ENCODE measurements at places on chromosomes 16 and 17.

GRCh38 chr16:77974883-77975282, 47.5 kb upstream of the CLEC3A start:
- no peak for DNase-seq

GRCh38 chr17:46178550-46179214, 14.5 kb downstream of the KANSL1 start:
- no peak for DNase-seq

- DNase-seq, result peak; percentile 44
These were observed 41.8 kb downstream of the BRD7 start for GRCh38 chr16:50326835-50327465.

- DNase-seq, result peak; percentile 79
These were observed at the start of the genes CCDC78 and HAGHL for GRCh38 chr16:726438-727290. Gene CCDC78, minus strand, starts transcription at chr16:726443. Its CDS starts 76 bp downstream, at chr16:726367. Gene HAGHL, plus strand, starts transcription at chr16:727106. Its CDS starts 404 bp downstream, at chr16:727510.

DNA sequence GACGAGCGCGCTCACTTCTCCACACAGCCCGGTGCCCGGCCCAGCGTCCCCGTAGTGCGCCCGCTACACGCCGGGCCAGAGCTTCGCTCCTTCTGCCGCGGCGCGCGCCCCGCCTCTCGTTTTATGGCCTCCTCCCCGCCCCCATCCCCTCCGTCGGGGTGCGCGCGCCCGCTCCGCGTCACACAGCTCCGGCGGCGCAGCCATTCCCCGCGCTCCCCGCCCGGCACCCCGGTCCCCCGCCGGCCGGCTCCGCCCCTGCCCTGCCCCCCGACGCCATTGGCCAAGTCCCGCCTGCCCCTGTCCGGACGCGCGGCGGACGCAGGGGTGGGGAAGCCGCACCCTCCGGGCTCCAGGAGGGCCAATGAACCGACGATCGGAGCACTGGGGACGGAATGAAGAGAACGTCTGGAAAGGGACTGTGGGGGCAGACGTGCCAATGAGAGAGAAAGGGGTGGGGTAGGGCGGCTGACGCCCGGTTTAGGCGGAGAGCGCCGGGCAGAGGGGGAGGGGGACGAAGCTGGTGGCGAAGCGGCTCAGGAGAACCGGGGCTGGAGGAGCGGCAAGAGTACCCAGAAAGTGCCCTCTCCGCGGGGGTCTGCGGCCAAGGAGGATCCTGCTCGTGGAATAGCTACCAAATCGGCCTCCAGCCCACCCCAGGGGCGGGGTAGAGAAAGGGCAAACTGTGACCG, at the start of gene TOB1:
TOB1 (minus strand) TSS at position 94 of the 689 bp plus-strand sequence. CDS start 2,337 bp downstream, outside the sequence.
- DNase-seq, result peak; percentile 81

GRCh38 chr17:78821961-78822360, 18.7 kb downstream of the USP36 start:
- no peak for DNase-seq

DNA sequence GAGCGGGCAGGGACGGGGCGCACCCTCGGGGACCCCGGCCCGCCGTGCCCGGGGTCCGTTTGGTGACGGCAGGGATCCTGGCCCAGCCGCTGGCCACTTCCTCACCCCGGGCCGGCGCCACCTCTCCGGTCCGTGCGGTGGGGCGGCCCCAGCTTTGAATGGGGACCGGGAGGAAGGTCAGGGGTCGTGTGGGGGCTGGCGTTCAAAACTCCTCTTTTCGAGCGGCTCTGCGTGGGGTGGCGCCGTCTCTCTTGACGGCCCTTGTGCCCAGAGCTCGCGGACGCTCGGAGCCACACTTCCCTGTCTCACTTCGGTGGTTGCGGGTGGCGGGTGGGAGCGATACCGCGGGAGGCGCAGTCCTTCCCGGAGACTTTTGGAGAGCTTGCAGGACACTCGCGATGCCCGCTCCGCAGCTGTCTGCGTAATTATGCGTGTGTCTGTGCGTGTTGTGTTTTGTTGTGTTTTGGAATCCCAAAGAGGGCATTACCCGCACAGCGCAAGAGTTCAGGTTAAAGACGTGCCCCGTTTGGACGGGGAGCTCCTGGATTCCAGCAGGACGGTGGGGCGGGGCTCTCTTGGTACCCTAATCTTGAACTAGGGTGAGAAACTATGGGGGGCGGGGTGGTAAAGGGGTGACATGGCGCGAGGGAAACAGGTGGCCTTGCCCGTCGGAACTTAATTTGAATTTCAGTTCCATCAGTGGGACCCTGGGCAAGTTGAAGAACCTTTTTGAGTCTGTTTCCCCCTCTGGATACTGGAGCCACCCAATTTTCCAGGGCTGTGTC, 637 bp downstream of the PLCG2 start:
- peak; percentile 44 for DNase-seq

DNA sequence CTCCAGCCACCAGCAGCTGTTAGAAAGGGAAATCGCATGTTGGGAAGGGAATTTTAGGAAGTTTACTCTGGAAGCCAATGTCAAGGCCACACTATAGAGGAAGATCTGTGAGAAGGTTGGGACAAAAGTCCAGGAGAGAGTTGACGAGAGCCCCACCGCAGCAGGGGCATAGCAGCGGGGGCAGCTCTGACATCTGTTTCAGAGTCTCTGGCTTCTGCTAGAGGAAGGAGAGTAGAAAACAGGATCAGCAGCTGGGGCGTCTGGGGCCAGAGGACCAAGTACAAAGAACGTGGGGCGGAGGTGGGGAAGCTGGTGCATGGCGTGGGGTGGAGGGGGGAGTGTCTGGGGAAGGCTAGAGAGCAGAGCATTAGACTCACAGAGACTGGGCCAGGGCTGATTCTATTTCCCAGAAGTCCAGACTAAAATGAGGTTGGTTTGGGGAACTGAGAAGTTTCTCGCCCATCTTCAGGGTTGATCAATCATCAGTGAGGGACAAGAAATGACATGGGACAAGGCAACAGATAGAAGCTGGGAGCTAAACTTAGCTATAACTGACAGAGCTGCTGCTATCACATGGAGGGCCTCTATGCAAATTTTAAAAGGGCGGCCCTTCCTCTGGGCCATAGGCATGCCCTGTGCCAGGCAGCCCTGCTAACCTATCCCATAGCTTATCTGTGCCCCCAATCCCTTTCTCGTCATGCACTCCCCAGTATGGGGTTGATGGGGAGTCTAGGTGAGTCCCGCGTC, 1.2 kb downstream of the RABEP2 start:
- no peak for DNase-seq

GRCh38 chr17:56679115-56679776, 85.7 kb downstream of the NOG start:
- DNase-seq, result peak; percentile 45

DNA sequence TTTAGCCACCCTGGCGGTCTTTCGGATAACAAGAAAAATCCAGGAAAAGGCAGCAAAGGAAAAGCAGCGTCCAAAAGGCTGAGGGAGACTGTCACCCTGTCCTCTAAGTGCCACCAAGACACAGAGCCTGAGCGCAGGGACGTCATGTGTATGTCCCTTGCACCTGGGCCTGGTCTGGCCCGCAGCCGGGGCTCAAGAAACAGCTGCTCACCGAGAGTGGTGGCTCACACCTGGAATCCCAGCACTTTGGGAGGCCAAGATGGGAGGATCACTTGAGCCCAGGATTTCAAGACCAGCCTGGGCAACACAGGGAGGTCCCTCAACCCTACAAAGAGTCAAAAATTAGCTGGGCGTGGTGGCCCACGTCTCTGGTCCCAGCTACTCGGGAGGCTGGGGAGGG, 9.2 kb upstream of the MEAK7 start:
- DNase-seq, result no peak

DNA sequence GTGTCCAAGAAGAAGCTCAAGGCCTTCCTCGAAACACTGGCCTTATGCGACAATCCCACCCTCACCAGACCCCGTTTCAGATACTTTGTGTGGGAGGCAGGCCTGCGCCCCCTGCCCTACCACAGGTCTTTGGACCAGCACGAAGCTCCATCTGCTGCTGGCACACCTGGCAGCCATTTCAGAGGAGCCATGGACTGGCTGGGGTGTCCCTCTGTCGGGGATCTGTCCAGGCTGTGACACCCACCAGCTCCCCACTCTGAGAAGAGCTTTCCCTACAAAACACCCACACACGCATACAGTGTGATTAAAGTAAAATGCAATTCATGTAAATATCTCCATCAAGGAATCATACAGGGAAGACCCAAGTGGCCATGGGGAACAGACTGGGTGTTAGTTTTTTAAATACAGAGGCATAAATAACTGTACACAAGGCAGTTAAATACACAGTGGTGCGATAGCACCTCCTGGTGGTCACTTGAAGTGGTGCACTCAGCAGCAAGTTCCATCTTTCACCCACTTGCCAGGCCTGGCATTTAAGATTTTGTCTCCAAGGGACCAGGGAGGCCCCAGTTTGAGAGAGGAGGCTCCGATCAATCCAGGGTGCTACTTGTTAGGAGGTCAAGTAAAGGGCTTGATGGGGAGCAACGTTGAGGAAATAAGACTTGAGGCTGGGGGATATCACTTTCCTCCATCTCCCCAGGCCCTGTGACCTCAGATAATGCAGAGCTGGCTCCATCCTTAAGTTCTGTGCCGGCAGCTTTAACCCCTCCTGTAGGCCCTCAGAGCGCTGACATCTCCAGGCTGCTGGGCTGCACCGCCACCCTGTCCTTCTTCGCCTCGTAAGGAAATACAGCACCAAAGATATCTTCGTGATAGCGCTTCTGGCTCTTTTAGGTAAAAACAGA, 43.6 kb downstream of the NOS2 start:
- DNase-seq, result peak; percentile 77

DNA sequence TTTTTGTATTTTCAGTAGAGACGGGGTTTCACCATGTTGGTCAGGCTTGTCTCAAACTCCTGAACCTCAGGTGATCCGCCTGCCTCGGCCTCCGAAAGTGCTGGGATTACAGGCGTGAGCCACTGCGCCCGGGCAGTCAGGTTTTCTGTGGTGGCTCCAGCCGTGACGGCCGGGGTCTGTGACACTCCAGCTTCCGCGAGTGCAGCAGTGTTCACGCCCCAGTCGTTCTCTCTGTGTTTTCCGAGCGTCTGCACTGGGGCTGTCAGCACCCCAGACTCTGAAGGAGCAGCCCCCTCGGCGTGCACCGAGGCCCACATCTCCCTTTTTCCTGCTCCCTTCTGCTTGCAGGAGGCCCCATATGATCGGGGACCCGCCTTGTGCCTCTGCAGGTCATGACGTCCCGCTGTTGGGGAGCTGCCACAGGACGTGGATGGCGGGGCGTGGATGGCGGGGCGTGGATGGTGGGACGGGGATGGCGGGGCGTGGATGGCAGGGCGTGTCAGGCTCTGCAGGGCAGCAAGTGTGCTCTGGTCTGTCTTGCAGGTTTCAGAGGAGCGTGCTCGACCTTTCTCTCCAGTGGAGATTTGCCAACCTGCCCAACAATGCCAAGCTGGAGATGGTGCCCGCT, 5.7 kb downstream of the ASPSCR1 start:
- DNase-seq, result no peak

DNA sequence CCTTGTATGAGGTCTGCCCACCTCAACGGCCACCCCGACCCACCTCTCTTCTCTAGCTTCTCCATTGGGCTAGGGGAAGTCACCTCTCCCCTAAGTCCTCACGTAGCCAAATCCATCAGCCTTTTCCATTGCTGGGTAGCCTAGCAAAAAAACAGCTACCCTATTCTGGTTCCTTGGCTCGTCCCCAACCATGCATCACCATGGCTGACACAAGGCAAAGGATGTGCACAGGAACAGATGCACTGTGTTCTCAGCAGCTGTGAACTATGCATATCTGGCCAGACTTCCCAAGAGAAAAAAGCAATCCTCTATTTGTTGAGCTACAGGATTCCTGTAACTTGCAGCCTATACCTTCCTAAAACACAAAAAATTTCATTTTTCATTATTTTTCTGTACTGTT, 22.0 kb upstream of the FLCN start:
- no peak for DNase-seq

DNA sequence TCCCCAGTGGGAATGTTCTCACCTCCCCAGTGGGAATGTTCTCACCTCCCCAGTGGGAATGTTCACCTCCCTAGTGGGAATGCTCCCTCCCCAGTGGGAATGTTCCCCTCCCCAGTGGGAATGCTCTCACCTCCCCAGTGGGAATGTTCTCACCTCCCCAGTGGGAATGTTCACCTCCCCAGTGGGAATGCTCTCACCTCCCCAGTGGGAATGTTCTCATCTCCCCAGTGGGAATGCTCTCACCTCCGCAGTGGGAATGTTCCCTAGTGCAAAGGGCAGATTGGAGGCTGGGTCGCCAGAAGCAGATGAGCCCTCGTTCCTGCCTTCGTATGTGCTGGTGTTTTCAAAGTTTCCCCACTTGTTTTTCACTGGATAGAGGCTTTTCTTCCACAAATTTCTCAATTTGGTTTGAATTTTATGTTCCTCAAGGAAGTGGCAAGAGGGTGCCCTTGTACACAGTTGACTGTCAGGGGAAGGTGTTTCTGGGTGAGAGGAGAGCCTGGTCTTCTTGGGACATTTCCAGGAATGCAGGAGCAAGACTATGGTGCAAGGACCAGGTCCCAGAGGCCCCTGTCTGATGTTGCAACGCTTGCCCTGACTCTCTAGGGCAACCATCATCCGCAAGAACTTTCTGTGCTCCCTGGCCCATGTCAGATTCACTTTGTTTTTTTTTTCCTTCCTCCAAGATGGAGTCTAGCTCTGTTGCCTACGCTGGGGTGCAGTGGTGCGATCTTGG, 34.0 kb downstream of the TRARG1 start:
- no peak for DNase-seq

GRCh38 chr16:4639899-4640509, 15.4 kb downstream of the MGRN1 start:
- DNase-seq, result no peak

GRCh38 chr16:48556913-48557351, 53.0 kb downstream of the N4BP1 start:
- no peak for DNase-seq

DNA sequence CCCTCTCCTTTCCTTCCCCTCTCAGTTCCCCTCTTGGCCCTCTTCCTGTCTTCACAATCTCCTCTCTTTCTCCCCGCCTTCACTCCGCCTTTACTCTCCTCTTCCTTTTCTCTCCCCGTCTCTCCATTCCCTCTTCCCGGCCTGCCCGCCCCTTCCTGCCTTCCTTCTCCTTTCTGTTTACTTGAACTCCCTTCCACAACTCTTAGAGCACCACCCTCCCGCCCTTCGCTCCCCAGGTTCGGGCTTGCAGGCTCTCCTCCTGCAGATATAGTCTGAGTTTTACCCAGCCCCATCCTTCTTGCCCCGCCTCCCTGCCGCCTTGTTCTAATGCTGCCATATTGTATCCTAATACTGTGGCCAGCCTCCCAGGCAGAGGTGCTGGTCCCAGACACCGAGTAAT, 201.5 kb upstream of the N4BP1 start:
- no peak for DNase-seq

- DNase-seq, result no peak
These were observed 26.1 kb downstream of the GAS7 start for GRCh38 chr17:10172241-10172741.

GRCh38 chr17:36942019-36942599, 4.8 kb downstream of the LHX1 start:
- DNase-seq, result no peak

GRCh38 chr16:66146798-66147197, 219.7 kb upstream of the CDH5 start:
- DNase-seq, result no peak

DNA sequence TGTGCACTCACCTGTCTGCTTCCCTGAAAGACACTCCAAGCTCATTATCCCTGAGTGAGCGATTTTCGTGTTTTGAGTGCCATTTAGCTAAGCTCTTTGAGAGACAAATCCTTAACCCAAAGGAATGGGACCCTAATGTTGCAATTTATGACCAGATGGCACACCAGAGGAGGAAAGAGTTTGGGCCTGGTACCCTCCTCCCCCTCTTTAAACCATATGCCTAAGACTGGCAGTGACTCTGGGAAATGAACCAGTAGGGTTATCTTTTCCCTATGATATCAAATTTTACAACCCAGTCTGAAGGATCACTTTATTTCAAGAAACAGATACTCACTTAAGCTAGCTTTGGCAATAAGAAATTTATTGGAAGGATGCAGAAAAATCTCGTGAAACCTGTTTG, 550.4 kb downstream of the TOX3 start:
- no peak for DNase-seq

GRCh38 chr17:40059729-40060475, 2.9 kb upstream of the THRA start:
- DNase-seq, result no peak
